COLO829 (cell line): ENCODE measurements at places on chromosomes 6 and 20.

DNA sequence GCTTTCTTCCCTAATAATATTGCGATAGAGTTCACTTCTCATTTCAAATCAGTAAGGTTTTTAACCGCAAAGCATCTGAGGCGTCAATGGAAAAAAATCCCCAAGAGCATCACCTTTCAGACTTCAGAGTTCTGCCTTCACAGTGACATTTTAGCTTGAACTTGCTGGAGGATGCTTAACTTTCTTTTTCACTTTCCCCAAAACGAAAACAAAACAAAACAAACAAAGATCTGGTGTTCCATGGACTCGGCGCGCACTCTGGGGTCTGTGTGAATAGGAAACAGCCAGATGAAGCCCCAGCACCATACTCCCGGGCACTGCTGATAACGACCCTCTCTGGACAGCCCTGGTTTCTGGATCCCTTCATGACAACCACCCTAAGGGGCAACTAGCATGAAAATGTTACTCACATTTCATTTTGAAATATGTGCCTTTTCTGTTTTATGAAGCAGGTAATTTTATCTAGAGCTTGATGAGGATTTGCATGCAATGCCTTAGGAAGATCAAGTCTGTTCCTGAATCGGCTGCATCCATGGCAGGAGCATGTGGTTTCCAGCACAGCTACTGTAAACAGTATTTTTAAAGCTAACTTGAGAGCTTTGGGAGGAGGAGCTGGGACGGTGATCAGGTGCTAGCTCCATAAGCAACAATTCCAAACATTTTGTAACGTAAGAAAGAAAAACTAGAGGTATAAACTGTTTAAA lies 44.5 kb downstream of the RAMACL start:
- no peak for DNase-seq

GRCh38 chr6:3484946-3485345 lies 28.1 kb upstream of the SLC22A23 start:
- DNase-seq = no peak

DNA sequence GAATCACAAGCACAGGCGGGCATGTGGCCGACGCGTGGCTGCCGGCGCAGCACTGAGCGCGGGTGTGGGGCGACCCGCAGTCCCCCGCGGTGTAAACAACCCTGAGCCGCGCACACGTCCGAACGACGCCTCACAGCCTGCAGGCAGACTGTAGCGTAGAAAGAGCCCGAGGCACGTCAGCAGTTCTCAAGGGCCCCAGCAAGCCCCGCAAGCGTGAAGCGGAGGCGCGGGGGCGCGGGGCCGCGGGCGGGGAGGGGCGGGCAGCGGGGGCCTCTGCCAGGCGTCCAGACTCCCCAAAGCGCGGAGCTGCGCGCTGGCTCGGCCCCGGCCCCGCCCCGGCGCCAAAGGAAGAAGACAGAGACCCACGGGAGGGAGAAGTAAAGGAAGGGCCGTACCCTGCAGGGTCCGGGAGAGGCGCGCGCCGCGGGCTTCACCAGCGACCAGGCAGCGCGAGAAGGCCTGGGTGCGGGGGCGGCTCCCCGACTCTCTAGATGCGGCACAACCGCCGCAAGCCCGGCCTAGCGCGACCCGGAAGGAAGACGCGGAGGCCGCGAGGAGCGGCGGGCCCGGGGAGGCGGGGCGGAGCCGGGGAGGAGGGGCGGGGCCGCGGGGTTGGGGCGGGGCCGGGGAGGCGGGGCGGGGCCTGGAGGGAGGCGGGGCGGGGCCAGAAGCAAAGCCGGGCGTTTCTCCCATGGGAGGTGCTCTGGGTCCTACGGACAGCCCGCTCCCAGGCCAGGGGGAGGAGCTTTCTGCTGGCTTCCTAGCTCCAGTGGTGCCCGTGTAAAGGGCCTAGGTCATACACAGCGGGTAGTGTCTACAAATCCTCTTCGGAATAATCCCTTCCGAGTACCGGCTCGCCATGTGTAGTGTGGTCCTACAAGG lies at the start of gene FBXL4:
Gene FBXL4, minus strand, starts transcription at position 536 of the 882 bp plus-strand sequence. CDS start 20,958 bp downstream, outside the sequence.
- peak; percentile 89 for DNase-seq

GRCh38 chr6:52598123-52598823 lies 21.4 kb upstream of the TRAM2 start:
- peak; percentile 71 for DNase-seq

DNA sequence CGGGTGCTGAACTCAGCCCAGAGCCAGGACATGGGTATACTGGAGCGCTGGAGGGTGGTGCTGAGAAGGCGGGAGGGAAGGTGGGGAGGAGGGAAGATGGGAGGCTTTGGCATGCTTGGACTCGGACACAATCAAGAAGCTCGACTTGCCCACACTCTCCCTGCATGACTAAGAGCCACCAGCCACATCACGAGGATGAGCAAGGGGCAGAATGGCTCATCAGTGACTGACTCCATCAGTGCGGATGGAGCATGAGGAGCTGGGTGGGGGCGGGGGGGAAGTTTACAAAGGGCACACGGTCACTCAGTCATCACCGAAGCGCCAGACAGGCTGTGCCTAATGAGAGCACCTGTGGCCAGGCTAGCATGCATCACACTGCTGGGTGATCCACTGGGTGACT lies 222.8 kb downstream of the KIF16B start:
- DNase-seq = peak; percentile 34

DNA sequence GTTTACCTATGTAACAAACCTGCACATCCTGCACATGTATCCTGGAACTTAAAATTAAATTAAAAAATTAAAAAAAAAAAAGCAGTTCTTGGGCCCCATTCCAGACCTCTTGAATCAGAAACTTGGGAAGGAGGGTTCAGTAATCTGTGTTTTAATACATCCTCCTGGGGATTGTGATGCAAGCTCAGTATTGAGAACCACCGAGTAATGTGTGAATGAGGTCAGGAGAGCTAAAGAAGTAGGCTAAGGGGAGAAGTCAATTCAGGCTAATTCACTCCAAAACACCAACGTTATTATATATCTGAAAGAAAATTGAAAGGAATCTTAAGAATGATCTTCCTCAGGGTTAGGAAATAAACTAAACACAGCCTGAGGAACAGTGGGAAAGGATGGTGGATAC lies 120.4 kb downstream of the RNF144B start:
- no peak for DNase-seq

DNA sequence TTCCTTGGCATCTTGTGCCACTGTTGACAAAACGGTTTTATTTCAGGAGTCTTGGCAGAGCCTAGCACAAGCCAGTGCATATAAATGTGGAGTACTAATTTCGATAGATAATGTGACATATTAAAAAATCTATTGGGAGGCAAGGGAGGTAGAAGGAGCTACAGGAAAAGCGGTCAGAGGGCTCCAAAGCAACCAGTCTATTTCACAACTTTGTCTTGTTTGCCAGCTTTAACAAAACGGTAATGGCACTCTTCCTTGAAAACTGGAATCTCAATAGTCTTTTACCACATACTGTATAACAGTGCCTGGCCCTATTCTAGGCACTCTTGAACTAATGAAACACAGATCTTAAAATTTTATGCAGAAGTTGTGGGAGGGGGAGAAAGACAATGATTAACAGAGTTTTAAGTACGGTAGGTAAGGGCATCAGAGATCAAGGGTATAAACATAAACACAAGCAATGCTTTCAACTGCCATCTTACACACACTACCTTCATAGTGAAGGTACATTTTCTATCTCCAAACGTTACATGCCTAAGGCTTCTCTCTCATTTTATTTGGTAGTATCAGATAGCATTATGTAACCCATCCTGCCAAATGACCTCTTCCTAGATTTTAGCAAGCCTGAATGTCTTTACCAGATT lies 33.5 kb upstream of the SYNCRIP start:
- no peak for DNase-seq

DNA sequence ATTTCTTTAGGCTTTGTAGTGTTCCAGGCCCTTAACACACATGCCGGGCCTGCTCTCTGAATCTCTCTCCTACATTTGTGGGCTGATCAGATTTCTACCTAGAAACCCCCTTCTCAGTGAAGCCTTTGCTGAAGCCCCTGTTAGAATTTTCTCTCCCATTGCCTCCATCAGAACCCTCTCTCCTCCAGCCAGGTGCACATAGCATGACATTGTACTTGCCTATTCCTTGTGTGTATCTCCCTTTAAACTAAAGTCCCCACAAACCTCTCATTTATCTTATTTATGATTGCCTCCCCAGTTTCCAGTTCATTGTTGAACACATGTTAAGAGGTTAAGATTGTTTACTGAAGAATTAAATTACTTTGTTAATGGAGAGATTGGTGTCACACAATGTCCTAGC lies 325.5 kb upstream of the CITED2 start:
- DNase-seq = no peak

- DNase-seq = no peak
These were observed 8.5 kb downstream of the RBM38 start for GRCh38 chr20:57399587-57400155.

GRCh38 chr20:63164484-63165355 lies 51.2 kb downstream of the YTHDF1 start:
- DNase-seq = no peak

- no peak for DNase-seq
These were observed 135.4 kb downstream of the SMOC2 start for GRCh38 chr6:168576388-168576787.

DNA sequence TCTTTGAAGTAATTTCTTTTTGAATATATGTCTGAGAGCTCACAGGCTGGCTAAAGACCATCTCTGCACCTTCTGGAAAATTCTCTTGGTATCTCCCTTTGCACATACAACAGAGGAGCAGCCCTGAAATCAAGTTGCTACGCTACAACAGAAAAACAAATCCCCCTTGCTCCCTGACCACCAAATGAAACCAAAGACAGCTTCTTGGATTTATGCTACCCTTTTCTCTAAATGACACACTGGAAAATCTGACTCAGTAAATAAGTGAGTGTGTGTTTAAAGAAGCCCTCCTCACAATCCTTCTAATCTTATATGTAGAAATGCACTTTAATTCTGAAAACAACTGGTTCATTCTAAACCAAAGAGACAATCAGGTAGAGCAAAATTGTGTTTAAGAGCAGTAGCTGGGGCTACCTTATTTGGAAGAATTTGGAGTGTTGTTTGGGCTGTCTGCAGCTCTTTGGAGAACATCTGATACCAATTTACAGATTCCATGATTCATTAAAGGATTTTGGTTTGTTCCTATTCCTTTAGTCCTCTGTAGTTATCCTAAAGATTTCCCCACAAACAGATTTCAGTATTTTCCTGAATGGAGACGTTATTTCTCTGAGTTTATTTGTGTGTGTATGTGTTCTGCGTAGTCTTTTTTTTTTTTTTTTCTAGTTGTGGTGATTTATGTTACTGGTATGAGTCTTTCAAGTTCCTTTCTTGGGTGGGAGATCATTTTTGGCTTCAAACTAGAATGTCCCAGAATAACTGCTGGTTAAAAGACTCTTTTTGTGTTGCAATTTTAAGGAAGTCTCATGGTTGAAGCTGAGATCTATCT lies 36.4 kb upstream of the UTRN start:
- no peak for DNase-seq

GRCh38 chr6:166765234-166765541 lies 138.1 kb upstream of the RPS6KA2 start:
- no peak for DNase-seq

DNA sequence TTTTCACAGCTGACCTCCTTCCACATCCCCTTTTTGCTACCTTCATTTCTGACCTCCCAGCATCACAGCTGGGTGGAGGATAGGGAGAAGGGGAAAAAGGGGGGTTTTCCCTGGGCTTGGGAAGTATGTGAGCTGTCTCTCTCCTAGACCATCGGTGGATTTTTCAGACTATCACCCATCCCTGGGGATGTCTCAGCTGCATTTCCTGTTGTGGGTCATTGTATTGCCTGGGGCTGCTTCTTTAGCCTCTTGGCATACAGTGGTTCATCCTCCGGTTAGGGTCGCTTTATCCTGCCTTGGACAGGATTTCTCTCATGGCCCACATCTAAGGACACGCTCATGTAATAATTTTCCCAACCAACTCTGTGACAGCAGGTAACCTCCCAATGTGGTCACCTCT lies 142.5 kb upstream of the ARG1 start:
- DNase-seq = no peak

DNA sequence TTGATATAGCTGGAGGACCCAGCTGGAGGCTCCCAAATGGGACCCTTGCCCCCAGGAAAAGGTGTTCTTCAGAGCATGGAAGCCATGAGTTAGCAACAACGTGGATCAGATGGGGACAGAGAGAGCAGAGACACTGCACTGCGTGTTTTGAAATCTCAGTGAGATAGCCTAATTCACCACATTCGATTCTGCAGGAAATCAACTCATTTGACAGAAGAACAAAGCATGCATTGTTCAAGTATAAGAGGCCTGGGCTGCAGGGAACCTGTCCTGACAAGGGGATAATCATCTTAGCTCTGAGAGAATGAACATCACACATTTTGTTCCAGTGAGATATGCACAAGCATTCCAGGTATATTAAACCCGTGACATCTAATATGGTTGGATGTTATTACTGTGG lies 450.2 kb downstream of the CDH26 start:
- peak; percentile 30 for DNase-seq

GRCh38 chr20:51513545-51513944 lies 29.0 kb downstream of the NFATC2 start:
- DNase-seq = no peak

DNA sequence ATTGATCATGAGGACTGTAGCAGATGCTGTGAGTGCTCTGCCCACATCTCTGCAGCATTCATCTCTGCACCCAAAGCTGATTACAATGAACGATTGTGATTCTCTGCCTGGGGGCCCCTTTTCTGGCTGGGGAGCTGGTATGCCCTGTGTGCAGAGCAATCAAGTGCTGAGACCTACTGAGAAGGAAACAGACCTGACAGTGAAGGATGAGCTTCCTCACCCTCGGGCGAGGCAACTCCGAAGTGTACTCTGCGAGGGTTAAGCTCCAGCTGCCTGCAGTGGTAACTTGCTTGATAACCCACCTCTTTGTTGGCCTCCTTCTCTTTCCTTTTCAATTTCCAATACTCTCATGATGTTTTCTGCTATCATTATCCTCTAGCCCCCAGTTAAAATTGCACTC lies 289.7 kb upstream of the RNF24 start:
- DNase-seq = no peak

DNA sequence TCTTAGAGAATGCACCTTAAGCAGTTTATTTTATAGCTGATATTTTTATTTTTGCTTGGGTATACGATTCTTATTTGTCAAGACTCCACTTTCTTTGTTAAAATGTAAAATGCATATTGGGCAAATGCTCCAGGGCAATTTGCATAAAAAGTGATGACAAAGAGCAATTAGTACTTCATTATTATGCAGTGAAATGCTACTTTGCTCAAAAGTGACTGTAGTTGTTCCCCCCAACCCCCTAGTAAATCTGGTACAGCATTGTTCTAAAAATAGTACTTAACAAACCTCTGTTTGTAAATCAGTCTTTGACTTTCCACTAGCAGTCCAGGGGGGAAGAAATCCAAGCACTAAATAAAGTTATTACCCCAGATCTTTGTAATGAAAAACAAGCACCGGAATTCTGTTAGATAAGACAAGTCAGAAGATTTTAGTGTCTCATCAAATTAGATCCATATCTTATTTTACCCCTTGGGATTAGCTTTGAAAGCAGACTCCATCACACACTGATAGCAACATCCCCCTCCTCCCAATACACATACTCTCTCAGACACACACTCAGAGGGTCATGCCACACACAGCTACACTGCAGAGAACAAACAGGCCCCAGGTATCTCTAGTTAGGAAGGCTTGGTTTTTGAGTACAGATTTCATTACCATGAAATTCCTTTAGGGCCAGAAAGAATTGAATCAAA lies 32.9 kb upstream of the BACH2 start:
- no peak for DNase-seq
